Adrenal gland (tissue), 19 donors: ENCODE measurements at places on chromosomes 2 and 18.

DNA sequence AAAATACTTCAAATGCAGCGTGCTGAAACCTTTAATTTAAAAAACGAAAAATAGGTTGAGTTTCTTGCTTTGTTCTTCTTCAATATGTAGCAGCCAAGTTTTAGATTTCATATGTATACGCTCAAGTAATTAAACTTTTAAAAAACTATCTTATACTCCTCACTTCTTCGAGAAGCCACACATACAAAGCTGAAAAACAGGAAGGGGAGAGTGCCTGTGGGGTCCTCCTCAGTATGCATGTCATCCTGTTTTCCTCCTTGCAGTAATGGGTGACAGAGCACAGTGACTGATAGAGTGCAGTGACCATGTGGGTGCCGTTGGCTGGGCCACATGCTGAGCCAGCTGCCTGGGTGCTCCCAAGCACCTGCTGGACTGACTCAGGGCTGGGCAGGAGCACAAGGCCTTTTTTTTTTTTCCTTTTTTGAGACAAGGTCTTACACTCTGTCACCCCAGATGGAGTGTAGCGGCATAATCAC is 33.3 kb downstream of the UXS1 start:
- no peaks in the 10 kb centered on the region for H3K27me3 ChIP-seq
- no peak overlapping the region for H3K4me3 ChIP-seq
- H3K4me1 ChIP-seq, result peaks cover 14% of the 10 kb centered on the region
- H3K27ac ChIP-seq, result peak overlapping the region; percentile 85
- DNase-seq, result peak; percentile 38
- no peaks in the 10 kb centered on the region for H3K36me3 ChIP-seq

GRCh38 chr2:162118166-162119031 is 33.6 kb downstream of the GCG start:
- peaks cover 20% of the 10 kb centered on the region for H3K4me1 ChIP-seq
- no peaks in the 10 kb centered on the region for H3K27me3 ChIP-seq
- no peak overlapping the region for H3K27ac ChIP-seq
- peak; percentile 45 for DNase-seq
- H3K4me3 ChIP-seq, result no peak overlapping the region

DNA sequence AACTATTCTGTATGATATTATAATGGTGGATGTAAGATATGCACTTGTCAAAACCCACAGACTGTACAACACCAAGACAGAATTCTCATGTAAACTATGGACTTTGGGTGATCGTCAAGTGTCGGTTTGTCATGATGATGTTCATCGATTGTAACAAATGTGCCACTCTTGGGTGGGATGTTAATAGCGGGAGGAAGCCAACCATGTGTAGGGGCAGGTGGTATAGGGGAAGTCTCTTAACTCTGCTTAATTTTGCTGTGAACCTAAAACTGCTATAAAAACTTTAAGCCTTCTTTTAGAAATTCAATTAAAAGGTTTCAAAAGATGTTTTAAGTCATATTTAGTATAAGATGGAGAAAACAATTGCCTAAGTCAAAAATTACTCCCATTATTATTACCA is 139.0 kb downstream of the ANKRD44 start:
- no peak overlapping the region for H3K27ac ChIP-seq
- no peaks in the 10 kb centered on the region for H3K36me3 ChIP-seq
- H3K4me3 ChIP-seq, result no peak overlapping the region
- no peak for DNase-seq
- no peaks in the 10 kb centered on the region for H3K27me3 ChIP-seq
- H3K4me1 ChIP-seq, result peaks cover 5% of the 10 kb centered on the region

DNA sequence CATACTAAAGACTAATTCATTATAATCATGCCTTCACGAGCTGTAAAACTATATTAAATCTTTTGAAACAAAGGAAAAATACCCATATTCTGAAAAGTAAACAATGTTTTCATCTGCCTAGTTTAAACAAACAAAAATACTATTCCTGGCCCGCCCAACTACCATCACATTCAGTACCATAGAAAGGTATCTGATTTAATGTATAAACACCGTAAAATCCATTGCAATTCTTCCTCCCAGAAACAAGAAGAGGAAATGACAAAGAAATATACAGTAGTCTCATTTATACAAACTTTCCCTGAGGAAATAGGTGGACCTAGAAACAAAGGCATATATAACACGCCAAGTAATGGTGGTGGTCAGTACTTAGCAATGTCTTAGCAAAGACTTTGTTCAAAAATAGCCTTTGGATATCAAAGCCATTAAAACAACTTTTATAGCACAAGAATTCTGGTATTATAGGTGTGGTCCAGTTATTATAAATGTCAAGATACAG is 71.2 kb downstream of the COBLL1 start:
- no peaks in the 10 kb centered on the region for H3K27me3 ChIP-seq
- H3K4me3 ChIP-seq, result no peak overlapping the region
- no peak overlapping the region for H3K27ac ChIP-seq
- peaks cover 10% of the 10 kb centered on the region for H3K4me1 ChIP-seq
- DNase-seq, result no peak
- H3K36me3 ChIP-seq, result no peaks in the 10 kb centered on the region

DNA sequence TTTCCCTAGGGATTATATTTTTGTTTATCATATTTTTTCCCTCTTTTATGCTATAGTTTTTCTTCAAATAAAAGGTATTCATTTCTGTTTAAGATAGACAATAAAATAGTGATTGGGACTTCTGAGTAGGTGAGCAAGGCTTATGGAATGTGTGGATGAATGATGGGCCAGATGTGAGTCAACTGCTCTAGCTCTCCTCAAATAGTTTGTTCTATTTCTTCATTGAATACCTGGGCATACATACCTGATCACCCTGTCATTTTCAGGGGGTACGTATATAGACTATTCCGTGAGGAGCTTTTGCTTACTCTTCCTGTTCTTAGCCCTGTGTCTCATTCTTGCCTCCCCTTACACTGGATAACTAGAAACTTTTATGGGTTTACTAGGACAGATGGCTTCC is 41.9 kb downstream of the BABAM2 start:
- no peaks in the 10 kb centered on the region for H3K27me3 ChIP-seq
- DNase-seq, result no peak
- no peak overlapping the region for H3K27ac ChIP-seq
- no peaks in the 10 kb centered on the region for H3K36me3 ChIP-seq
- H3K4me1 ChIP-seq, result peaks cover 4% of the 10 kb centered on the region

DNA sequence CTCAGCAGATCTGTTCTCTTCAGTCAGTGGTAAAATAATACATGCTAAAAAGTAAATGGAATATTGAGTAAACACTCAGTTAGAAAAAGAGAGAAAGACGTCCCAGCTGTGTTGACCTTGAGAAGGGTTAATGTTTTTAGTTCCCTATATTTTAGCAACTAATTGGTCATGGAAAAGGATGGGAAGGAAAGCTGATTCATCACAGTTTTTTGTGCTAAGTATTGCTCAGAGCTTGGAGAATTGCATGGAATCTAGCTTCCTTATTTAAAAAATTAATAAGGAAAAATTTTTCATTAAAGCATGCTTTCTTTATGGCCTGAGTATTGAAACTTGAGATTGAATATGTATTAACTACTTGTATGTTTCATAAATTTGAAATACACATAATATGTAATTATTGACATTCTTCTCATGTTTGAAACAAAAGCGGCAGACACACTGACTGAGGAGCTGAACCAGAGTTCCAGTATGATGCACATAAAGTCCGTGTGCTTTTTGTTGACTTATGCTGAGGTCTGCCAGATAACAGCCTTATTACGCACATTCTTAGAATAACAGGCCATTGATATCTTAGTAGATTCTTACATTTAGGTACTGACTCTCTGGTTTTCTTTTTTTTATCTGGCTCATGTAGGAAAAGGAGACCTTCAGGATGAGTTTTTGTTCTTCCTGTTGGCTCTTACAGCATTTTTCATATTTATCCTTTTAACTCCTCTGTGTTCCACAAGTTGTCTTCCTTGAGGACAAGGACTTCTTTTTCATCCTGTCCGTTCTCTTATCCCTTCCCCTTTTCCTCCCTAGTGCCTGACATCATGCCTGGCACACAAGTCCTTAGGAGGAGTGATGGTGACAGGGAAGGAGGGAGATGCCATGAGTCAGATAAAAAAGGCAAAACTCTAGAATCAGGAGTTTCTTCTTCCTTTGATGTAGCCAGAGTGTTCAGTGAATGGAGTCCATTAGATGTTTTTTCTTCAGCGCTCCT is 194.1 kb downstream of the PTPRM start:
- no peak overlapping the region for H3K4me3 ChIP-seq
- no peak overlapping the region for H3K27ac ChIP-seq
- no peak for DNase-seq
- no peaks in the 10 kb centered on the region for H3K4me1 ChIP-seq

DNA sequence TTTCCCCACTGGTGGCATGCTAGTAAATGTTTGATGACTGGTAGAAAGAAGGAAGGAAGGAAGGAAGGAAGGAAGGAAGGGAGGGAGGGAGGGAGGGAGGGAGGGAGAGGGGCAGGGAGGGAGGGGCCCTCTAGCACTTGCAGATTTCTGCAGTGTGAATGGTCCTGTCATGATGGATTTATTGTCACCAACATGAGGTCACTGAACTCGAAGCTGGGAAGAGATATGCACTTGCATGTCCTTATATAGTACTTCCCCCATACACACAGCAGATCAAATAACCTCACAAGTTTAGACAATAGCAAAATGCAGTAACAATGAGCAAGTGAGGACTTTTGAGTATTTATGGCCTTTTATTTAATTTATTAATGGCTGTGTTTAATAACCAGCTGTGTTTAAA is 44.5 kb upstream of the CXCR4 start:
- no peaks in the 10 kb centered on the region for H3K4me1 ChIP-seq
- H3K27ac ChIP-seq, result no peak overlapping the region
- H3K4me3 ChIP-seq, result no peak overlapping the region
- H3K27me3 ChIP-seq, result no peaks in the 10 kb centered on the region

DNA sequence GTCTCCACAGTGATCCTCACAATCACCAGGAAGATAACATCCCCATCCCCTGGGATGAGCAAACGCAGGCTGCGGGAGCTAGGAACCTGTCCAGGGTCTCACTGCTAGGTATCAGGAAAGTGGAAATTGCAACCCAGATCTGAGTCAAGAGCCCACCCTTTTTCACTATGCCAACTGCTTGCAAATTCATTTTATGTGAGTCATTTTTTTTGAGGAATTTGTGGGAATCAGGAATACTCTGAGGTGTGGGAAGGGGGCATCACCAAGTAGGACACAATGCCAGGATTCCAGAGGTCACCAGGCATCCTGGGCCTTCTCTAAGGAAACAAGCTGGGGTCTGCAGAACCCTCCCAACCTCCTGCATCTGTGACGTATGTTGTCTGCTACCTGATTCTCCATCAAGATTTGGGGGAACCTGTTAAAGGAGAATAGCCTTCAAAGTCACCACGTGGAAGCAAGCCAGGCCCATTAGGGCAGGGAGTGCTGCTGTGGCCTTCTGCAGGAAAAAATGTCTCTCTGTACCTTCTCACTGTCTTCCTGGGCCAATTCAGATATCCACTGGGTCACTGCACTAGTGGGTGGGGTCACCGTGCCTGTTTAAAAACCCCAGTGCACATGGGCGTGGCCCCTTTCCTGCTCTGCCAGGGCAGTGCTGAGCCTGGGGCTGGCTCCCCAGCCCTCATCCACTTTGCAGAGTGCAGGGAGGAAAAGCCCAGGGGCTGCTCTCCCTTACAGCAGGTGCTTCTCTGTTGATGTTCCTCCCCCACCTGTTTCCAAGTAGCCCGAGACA is 50.2 kb downstream of the MCFD2 start:
- H3K36me3 ChIP-seq, result no peaks in the 10 kb centered on the region
- no peak overlapping the region for H3K27ac ChIP-seq
- H3K27me3 ChIP-seq, result no peaks in the 10 kb centered on the region
- no peaks in the 10 kb centered on the region for H3K4me1 ChIP-seq
- DNase-seq, result no peak

GRCh38 chr2:68251187-68251854 is 1.0 kb downstream of the PPP3R1 start:
- DNase-seq, result peak; percentile 89
- peak overlapping the region; percentile 78 for H3K4me3 ChIP-seq
- no peaks in the 10 kb centered on the region for H3K27me3 ChIP-seq
- H3K4me1 ChIP-seq, result peaks cover 55% of the 10 kb centered on the region
- no peaks in the 10 kb centered on the region for H3K36me3 ChIP-seq

DNA sequence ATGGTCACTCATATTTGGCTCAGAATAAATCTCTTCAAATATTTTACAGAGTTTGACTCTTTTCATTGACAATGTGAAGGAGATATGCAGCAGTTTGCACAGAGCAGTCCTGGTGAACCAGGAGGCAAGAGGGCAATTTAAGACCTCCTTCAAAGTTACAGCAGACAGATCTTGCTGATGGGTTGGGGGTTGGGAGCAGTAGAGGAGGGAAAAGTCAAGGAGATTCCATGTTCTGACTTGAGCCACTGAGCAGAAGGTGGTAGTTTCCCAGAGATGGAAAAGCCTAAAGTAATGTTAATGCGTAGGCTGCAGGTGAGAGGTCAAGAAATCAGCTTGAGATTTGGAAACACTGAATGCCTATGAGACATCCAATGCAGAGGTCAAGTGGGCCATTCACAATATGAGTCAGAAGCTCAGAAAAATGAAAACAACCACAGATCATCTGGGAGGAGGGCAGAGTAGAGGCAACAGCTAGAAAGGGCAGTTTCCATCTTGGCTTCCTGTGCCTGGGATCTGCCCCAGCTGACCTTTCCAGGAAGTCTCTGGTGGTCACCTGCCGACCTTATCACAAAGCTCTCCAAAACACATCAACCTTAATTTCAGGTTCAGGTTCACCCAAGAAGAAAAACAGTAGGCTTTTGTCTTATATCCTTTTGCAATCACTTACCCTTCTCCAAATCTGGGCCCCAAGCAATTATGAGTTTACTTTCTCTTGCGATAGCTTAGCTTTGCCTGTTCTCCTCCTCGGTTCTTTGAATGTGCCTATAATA is 197.5 kb upstream of the ARL4C start:
- no peaks in the 10 kb centered on the region for H3K27me3 ChIP-seq
- H3K4me3 ChIP-seq, result no peak overlapping the region
- H3K27ac ChIP-seq, result no peak overlapping the region

DNA sequence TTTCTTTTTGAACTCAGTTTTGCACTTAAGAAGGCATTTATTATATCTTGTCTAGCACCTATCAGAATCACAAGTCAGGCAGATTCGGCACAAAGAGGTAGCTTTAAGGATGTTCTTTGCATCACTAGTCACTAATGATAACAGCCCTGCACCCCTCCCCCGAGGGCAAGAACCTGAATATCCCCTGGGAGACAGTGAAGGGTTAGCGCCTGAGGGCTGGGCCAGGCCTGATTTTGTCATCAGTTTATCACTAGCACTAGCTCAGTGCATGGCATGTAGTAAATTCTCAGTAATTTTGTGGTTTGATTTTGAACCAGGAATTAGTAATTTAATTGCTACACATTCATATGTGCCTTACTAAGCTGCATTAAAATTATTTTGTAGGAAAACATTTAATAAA is 23.9 kb upstream of the HS6ST1 start:
- no peak overlapping the region for H3K4me3 ChIP-seq
- no peak overlapping the region for H3K27ac ChIP-seq
- DNase-seq, result no peak
- no peaks in the 10 kb centered on the region for H3K36me3 ChIP-seq

DNA sequence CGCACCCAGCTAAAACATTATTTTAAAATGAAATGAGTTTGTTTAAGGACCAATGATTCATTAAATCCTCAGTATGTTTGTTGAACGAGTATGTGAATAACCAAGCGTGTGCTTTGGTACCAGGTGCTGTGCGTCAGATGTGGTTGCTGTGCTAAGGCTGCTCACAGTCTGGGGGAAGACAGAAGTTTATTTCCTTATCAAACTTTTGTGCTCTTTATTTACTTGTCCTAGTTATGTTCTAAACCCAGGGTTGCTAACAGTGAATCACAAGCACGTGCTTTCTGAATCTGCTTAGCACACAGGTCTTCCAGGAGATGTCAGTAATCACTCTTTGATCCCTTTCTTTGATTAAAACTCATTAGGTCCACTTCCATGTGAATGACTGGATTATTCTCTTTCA is 37.0 kb downstream of the RAPGEF4 start:
- H3K27ac ChIP-seq, result no peak overlapping the region
- no peaks in the 10 kb centered on the region for H3K4me1 ChIP-seq
- no peak for DNase-seq
- H3K36me3 ChIP-seq, result no peaks in the 10 kb centered on the region
- H3K4me3 ChIP-seq, result no peak overlapping the region
